ENCODE measurements at places on chromosomes 7 and 10.

- DNase-seq, result no peak
Measured at GRCh38 chr7:79823246-79823951, 311.2 kb upstream of the GNAI1 start.

- DNase-seq, result no peak
Measured at GRCh38 chr7:117249696-117250095, 73.2 kb downstream of the WNT2 start.

DNA sequence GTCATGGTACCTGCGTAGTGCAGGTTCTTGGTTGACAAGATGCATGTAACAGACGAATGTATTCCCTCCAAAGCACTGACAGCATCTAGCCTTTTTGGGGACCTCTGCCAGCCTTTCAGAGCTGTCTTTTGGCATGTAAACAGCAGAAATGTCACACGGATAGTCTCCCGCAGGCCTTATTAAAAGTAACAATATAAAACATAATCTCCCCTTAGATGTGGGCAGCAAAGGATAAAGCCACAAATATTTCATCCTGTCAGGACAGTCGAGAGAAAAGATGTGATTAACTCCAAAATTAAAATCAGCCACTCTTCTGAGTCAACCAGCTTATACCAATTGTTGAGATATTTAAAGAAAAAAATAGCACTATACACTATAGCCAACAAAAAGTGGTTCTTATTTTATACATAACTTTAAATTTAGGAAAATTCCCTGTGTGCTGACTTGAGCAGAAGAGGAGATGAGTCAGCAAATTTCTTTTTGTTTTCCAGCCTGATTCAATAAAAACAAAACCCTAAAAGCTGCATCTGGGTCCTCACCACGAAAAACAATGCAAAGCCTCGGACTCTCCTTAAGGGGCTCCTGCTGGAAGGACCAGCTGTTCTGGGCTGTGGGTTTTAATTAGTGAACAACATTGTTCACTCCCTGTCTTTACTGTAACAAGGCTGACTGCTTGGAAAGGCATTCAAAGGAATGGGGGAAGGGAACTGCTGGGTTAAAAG, 240.2 kb downstream of the ADAM12 start:
- no peak for DNase-seq

DNA sequence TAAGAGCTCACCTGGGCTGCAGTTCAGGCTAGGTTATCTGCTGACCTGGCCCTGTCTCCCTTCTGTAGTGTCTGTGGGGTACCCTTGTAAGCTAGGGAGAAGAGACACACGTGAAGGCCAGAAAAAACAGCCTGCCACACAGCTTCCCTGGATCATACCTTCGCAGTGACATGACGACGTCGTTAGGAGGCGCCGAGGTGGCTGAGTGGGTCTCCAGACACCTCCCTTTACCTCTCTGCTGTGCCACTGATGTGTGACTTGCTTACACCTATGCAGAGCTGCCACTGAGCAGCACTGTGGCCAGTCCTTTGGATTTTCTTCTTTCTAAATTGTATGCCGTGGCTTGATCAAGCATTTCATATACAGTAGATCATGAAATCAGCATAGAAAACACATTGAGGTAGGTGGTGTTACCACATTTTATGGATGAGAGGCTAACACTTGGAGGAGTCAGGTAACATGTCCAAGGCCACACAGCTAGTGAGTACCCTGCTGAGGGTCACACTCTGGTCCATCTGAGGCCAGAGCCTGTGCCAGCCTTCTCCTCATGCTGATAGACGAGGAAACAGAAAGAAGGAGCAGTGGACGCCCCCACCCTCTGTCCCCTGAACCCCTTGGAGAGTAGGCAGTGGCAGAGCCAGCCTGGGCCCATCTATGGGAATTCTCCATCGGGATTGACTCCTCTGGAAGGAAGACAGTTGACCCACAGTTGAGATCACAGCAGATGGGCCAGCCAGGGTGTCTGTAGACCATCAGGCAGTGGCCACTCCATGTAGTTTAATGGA, 23.1 kb downstream of the HTRA1 start:
- no peak for DNase-seq

- DNase-seq, result no peak
Measured at GRCh38 chr7:96284835-96285234, 37.1 kb downstream of the SLC25A13 start.

GRCh38 chr7:128409596-128410450, at the start of gene IMPDH1:
Gene IMPDH1 (minus strand): TSS chr7:128409982. CDS start chr7:128409901, 81 bp downstream.
- DNase-seq, result peak; percentile 88

- no peak for DNase-seq
Measured at GRCh38 chr7:48083114-48083830, 5.8 kb upstream of the UPP1 start.

Data from stimulated activated CD4-positive, alpha-beta T cell treated with anti-CD3 and anti-CD28 coated beads, Interleukin-15, amount 100 ng/mL, for 1 hour (primary cell).